GM23338 (cell line): ENCODE measurements at places on chromosomes 4 and X. TPM values are rescaled to one million over a fixed set of nuclear protein-coding genes. Genes with fewer than 3 reads are reported as not detected.

CDS1 gene
- total RNA-seq: 20.3 and 22.6 TPM in 2 replicates

P2RY4 gene
- total RNA-seq: 0.73 TPM in 1 of 2 replicates, not detected in the other

AMER1 gene
- 10.6 and 10.9 TPM in 2 replicates for total RNA-seq

- H3K4me1 ChIP-seq: no peaks in the 10 kb centered on the region
- DNase-seq: no peak
- H3K27ac ChIP-seq: no peak overlapping the region
- H3K4me3 ChIP-seq: no peak overlapping the region
Measured at GRCh38 chr4:104772849-104773248, 278.2 kb upstream of the CXXC4 start.

DNA sequence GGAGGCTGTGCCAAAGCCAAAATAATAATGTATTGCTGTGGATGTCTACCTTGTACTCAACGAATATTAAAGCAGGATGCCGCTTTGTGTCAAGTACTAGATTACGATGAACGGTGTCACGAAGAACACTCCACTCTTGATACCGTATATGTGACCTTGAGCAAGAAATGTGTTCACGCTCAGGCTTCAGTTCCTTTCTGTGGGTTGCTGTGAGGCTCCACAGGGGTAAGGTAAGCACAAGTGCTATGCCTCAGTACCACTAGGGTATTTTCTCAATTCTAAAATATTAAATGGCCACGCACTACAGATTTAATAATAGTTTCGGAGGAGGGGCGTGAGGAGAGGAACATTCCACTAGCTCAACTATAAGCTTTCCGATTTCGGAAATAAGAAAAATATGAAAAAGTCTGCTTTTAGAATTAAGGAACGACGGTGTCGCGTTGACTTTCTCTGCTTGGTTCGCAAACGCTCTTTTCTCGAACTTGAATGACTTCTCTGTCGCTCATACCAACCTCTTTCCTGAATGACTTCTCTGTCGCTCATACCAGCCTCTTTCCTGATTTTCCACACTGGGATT is 607 bp upstream of the SCOC start:
- H3K36me3 ChIP-seq: no peaks in the 10 kb centered on the region
- H3K4me3 ChIP-seq: peak overlapping the region; percentile 55
- H3K4me1 ChIP-seq: peaks cover 6% of the 10 kb centered on the region; the same call in 1 of the 2 replicates

DNA sequence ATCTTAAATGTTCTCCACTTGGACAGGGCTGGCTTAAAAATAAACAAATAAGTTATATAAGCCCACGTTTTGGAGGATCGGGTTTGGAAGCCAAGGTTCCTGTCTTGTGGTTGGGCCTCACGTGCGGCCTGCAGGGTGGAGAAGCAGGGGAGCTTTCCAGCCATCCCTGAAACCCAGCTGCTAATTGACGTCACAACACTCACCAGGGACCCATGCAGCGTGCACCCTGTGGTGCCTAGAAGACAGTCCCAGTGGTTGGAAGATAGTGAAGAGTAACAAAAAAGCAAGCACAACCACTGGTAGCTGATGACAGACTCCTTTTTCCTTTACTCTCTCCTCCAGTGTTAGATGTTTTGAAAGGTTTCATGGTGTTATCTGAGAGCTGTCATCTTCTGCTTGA is 142.0 kb upstream of the RBPJ start:
- DNase-seq: no peak
- H3K36me3 ChIP-seq: no peaks in the 10 kb centered on the region
- no peak overlapping the region for H3K4me3 ChIP-seq
- peaks cover 3% of the 10 kb centered on the region; the same call in 1 of the 2 replicates for H3K4me1 ChIP-seq

GRCh38 chr4:110193822-110194761 is 4.3 kb downstream of the ELOVL6 start:
- H3K4me3 ChIP-seq: peak overlapping the region; percentile 96
- peaks cover 38% of the 10 kb centered on the region for H3K4me1 ChIP-seq
- peak overlapping the region; percentile 86 for H3K27ac ChIP-seq
- peaks cover 7% of the 10 kb centered on the region; the same call in 1 of the 2 replicates for H3K36me3 ChIP-seq

DNA sequence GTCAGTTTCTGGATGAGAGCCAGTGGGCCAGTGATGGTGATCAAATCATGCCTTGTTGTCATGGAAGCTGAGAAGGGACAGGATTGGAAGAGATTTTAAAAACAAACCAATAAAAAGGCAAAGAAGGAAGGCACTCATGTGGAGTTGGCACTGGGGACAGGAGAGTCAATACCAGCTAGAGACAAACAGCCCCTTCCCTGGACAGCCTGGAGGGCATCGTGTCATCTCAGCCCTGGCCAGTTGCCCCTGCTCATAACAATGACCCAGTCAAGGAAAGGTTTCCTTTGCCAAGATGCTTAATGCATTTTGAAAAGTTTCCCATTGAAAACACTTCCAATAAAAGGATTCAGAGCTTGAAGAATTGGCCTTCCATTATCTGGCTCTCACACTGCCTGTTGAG is 55.5 kb downstream of the SCML1 start:
- H3K27me3 ChIP-seq: no peaks in the 10 kb centered on the region
- H3K36me3 ChIP-seq: no peaks in the 10 kb centered on the region
- no peak for DNase-seq
- no peaks in the 10 kb centered on the region for H3K4me1 ChIP-seq

- H3K27me3 ChIP-seq: no peaks in the 10 kb centered on the region
- no peaks in the 10 kb centered on the region for H3K36me3 ChIP-seq
- DNase-seq: no peak
- no peak overlapping the region for H3K4me3 ChIP-seq
- H3K27ac ChIP-seq: no peak overlapping the region
Measured at GRCh38 chrX:104122829-104123228, 10.5 kb downstream of the ZCCHC18 start.

DNA sequence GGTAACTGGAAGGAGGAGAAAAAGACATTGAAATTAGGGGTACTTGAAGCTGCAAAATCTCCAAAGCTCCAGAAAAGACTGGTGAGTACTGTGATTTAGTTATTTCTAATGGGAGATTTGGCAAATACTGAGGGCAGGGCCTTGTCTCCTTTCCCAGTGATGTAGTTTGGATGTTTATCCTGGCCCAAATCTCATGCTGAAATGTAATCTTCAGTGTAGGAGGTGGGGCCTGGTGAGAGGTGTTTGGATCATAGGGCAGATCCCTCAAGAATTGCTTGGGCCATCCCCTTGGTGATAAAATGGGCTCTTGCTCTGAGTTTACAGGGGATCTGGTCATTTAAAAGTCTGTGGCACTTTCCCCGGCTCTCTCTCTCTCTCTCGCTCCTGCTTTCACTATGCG is 33.1 kb upstream of the GK start:
- no peaks in the 10 kb centered on the region for H3K36me3 ChIP-seq
- H3K4me3 ChIP-seq: no peak overlapping the region
- H3K27me3 ChIP-seq: no peaks in the 10 kb centered on the region
- H3K4me1 ChIP-seq: no peaks in the 10 kb centered on the region
- DNase-seq: no peak

DNA sequence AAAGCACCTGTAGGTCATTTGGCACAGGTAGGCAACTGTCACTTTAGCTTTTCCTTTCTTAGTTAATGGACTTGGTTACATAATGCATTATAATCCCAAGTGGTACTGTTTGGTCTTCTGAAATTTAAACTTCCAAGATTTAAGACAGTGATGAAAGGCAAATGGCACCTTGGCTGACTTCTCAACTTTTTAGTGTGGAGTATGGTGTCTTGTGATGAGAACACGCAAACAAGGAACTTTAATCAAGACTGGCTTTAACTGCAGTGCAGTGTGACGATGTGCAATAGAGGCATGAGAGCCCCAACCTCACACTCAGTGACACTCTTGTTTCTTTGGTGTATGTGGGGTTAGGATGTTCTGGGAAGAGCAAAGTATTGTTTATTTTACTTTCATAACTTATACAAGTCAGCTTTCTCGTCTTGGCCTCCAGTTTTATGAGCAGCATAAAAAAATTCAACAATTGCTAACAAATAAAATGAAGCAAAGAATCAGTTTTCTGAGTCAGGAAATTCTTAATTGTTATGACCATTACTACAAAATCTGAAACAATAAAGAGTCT is 171.9 kb downstream of the MAD2L1 start:
- no peaks in the 10 kb centered on the region for H3K36me3 ChIP-seq
- H3K27ac ChIP-seq: no peak overlapping the region
- no peaks in the 10 kb centered on the region for H3K4me1 ChIP-seq
- no peak overlapping the region for H3K4me3 ChIP-seq
- H3K27me3 ChIP-seq: no peaks in the 10 kb centered on the region
